ENCODE measurements at places on chromosomes 16 and 17. TPM values are rescaled to one million over a fixed set of nuclear protein-coding genes. Genes with fewer than 3 reads are reported as not detected.

Gene TNS4
- not detected for total RNA-seq

Gene UNC13D
- 1.2 TPM for total RNA-seq

Gene KRTAP4-5
- total RNA-seq, result not detected

Gene PIK3R5
- total RNA-seq, result 0.49 TPM

Gene TPSG1
- total RNA-seq, result not detected

Gene RNU2-1
- total RNA-seq, result not detected

Gene CMTM2
- 0.25 TPM for total RNA-seq

Gene LITAFD
- total RNA-seq, result not detected

Gene HP
- 0.74 TPM for total RNA-seq

Gene KAT2A
- 11.3 TPM for total RNA-seq

Gene WFDC1
- total RNA-seq, result 0.49 TPM

Gene CRISPLD2
- 2.2 TPM for total RNA-seq

Gene TBC1D3H
- total RNA-seq, result not detected

Gene KRTAP1-3
- not detected for total RNA-seq

Gene ATP2C2
- total RNA-seq, result 6.9 TPM

Gene ADAP2
- total RNA-seq, result 3.4 TPM

Gene GPRC5C
- total RNA-seq, result 4.2 TPM

Measured in temporal lobe (tissue), 4 donors.